Activated T-cell treated with anti-CD3 and anti-CD28 coated beads for 1 hour (primary cell): ENCODE measurements at places on chromosomes 12 and 14.
A peak's percentile ranks its signal among the peaks of the same experiment; 100 is the strongest.

DNA sequence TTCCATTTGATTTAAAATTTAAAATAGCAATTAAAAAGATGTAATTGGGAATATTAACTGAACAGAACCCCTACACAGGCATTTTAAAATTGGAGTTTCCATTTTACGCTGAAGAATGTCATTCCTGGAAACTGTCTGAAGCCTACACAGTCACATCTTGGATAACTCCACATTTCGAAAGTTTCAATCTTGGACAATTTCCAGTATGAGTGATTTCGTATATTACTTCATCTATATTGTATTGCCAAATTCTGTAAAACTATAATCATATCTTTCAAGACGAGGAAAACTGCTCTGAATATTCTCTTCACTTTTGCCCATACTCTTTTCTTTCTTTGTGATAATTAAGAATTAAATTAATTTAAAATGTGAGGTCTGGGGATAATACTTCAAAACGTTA lies 194.2 kb upstream of the ABCD2 start:
- no peak for DNase-seq

- DNase-seq = no peak
Measured at GRCh38 chr14:101176535-101177205, 273.1 kb upstream of the RTL1 start.

DNA sequence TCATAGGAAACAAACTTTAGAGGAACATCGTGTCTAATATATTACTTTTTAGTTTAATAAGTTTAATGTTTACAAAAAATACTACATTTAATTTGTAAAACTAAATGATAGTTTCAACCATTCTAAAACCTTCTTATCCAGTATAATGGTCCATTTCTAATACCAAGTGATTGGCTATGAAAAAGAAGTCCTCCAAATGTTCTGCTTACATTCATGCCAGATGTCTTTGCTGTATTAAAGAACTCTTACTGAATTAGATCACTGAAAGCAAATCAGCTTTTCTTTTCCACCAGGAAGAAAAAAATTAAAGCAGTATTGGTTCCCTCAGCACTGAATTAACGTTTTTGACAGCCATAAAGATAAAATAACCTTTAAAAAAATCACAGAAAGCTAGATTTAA lies 3.7 kb downstream of the NOVA1 start:
- DNase-seq = no peak

- DNase-seq = no peak
Measured at GRCh38 chr14:104221071-104221625, 82.8 kb downstream of the KIF26A start.

DNA sequence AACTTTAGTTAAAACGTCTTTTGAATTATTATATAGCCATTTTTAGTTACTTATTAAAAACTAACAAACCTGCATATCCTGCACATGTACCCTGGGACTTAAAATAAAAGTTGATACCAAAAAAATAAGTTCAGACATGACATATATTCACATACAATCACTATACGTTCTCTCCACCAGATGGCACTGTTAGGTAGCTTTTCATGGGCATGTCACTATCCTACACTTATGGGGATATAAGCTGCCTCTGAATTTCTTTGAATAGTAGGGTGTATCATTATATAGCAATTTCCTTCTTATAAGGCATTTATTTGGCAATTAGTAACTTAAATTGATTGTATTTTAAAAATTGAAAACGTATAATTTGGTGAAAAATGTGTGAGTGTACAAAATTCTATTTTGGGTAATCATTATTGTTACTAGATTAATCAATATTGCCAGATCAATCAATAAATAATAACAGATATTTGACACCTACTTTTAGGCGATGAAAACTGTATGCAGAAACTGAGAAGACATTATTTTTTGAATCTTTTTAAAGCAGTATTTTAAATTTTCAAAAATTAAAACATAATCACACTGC lies 31.8 kb upstream of the OR10A7 start:
- no peak for DNase-seq

DNA sequence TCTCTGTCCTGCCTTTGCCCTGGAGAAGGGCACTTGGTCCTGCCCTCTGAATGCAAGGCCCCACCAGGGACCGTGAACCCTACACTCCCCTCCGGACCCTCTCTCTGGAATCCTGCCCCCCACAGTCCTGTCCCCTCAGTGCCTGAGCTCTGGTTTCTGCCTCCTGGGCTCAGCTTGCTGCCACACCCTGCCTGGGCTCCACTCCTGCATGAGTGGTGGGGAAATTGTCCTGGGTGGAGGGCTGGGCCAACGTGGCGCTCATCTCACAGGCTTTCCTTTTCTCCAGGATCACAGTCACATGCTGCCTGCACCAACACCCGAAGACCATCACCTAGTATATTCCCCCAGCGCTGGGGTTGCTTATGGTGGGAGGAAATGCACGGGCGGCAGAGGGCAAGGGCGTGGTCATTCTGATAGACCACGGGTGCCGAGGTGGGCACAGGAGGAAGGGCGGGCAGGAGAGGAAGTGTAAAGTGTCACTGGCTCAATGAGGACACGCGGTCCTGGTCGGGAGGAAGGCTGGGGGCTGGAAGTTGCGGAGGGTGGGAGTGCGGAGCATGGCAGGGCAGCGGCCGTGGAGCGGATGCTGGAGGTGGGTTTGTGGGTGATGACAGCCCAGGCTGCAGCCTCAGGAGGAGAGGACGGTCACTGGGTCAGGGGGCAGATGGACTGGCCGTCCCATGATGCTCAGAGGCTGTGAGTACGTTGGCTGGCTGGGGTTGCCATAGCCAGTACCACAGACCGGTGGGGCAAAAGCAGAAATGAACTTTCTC lies 99.5 kb downstream of the KIF26A start:
- DNase-seq = no peak

GRCh38 chr14:64673748-64674147 lies 30.5 kb upstream of the PLEKHG3 start:
- DNase-seq = no peak

GRCh38 chr14:106530423-106531107 lies 1004.2 kb downstream of the TMEM121 start:
- no peak for DNase-seq

GRCh38 chr12:130698106-130698505 lies 18.0 kb downstream of the RIMBP2 start:
- no peak for DNase-seq

DNA sequence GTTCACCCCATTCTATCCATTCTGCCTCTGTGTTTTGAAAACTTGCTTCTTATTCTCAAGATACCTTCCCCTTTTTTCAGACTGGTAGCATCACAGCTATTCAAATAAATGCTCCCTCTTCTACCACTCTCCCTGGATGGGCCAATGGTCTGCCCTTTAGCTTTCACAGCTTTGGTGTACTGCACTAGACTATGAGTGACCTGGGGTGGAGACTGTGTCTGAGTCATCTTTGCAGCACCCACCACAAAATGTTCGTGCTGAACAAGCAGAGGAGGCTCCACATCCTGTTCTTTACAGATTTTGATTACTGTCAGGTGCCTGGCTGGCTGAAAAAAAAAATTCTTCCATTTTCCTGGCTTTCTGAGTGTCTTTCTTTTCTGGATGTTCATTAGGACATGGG lies 1104.1 kb upstream of the TMEM132C start:
- peak; percentile 8 for DNase-seq

- DNase-seq = no peak
Measured at GRCh38 chr12:94831081-94831751, 172.3 kb downstream of the NDUFA12 start.

- no peak for DNase-seq
Measured at GRCh38 chr14:92677087-92677668, 71.2 kb downstream of the LGMN start.

GRCh38 chr14:102655137-102655536 lies 62.7 kb downstream of the RCOR1 start:
- no peak for DNase-seq

GRCh38 chr12:130458341-130458740 lies 120.7 kb downstream of the PIWIL1 start:
- DNase-seq = no peak

- DNase-seq = no peak
Measured at GRCh38 chr12:89339526-89339925, 12.8 kb downstream of the DUSP6 start.

DNA sequence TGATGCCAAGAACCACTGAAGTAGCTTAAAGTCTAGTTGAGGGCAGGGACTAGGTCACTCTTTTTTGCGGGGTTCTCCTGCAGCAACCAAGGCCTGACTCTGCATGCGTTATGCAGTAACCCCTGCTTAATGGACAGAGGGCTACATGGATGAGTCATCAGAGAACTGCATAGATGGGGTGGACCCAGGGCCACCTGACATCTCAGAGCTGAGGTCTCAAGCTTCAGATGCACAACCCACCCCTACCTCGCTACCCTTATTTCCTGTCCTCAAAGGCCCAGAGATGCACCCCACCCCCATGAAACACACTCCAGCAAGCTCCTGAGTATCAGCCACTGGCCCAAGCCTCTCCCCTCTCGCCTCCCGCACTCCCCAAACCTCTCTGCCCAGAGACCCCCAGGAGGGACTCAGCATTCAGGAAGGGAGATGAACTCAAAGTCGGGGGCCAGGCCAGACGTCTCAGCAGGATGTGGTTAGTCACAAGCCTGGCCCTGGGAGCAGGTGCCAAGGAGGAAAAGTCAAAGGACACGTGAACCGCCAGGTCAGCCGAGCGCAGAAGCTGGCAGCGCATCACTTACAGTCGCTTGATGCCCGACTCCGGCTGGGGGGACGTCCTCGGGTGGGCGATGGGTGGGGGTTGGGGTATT lies 25.8 kb downstream of the SNRNP35 start:
- no peak for DNase-seq

GRCh38 chr12:121227294-121227693 lies 17.4 kb downstream of the P2RX4 start:
- DNase-seq = no peak

- no peak for DNase-seq
Measured at GRCh38 chr14:32020882-32021281, 56.2 kb upstream of the ARHGAP5 start.

DNA sequence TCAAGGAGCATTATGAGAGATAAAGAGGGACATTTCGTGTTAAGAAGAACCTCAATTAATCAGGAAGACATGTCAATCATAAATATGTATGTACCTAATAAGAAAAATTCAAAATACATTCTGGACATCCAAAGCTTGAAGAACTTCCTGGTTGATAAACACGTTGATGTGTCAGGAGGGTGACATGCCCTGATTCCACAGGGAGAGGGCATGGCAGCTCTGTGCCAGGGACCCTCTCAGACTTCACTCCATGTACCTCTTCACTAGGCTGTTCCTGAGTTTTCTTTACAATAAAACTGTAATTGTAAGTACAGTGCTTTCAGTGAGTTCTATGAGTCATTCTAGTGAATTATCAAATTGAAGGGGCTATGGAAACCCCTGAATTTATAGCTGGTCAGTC lies 163.5 kb downstream of the CFAP54 start:
- DNase-seq = no peak

DNA sequence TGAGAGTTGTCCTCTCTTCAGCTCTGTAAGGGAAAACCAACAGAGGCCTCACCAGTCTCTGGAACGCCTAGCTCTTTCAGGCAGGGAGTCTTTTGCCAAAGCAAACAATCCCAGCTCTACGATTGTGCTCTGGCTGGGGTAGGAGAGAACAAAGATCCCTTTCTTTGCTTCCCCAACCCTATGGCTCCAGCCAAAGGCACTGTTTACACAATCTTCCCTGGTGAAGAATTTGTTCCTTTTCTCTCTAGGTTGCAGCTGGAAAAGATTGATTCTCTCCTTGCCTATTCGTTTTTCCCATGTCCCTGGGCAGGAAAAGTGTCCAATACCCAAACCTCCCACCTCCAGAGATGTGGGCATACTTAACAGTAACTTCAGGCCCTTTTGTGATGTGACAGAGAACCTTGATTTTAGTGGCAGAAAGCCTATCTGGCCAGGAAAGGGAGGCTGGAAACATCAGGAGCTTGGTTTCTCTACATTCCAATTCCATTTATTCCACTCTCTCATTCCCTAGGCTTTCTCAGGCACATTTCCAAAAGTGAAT lies 16.8 kb downstream of the ATP5MC2 start:
- no peak for DNase-seq

DNA sequence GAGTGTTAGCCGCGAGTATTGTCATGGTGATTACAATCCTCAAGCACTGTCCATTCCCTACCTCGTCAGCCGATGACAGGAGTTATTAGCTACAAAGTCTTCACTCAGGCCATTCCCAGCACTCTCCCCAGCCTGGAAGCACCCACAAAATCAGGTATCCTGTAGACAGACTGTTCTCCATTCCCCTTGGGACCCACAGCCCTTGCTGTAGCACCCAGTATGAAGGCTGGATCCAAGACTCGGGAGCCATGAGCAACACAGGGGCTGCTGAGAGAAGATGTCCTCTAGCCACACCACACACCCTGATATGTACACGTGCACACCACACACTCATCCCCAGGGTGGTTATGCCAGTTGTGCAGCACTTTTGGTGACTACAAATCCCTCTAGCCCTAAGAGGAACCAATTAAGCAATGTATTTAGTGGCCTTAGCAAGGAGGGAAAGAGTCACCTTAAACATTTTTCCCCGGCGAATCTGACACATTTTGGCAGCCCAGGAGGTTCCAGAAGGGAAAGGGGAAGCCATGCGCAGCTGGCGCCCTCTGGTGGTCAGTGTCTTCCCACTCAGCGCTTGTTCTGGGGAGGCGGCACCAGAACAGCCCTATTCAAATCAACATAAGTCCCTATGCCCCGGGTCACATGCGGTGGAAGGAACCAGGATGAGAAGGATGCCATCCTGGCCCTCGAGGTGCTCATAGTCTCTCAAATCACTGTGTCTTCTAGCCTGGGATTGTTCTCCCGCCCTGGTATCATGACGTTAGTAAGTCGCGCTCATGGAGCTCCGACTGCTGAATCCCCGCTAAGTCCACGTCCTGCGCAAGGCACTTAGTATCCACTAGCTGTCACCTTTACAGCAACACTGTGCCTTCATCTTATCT lies 96.9 kb downstream of the GCH1 start:
- DNase-seq = peak; percentile 69

GRCh38 chr14:50082308-50082742 lies 34.0 kb downstream of the VCPKMT start:
- peak; percentile 33 for DNase-seq

GRCh38 chr14:60485598-60486251 lies at the start of gene C14orf39:
Gene C14orf39, minus strand, starts transcription at chr14:60486063. Its CDS starts 985 bp downstream, at chr14:60485078.
- no peak for DNase-seq

DNA sequence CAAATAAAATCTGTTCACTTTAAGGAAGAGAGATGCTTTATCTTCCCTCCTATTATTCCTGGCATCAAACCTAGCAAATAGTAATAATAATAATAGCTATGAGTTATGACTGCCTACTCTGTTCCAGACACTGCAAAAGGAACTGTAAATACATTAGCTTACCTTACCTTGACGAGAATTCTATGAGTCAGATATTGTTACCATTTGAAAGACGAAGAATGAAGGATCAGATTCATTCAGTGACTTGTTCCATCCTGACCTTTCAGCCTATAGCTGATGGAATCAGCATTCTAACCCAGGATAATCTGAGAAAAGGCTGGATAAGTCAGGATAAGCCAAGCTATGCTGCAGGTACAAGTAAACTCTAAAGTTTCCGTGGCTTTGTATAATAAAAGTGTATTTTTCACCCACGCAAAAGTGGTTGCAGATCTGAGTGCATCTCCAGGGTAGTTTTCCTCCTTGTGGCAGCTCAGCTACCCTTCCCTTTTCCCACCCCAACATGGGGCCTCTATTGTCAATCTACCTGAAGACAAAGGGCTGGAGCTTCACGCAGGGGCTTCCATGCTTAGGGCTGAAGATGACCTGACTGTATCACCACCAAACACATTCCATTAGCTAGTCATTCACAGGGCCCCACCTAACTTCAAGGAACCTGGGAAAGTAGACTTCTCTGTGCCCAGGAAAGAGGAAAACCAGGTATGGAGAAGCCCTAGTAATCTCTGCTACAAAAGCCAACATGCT lies 57.2 kb upstream of the CCND2 start:
- no peak for DNase-seq
